Ureter (tissue), 1 donor: ENCODE measurements at places on chromosomes 11 and 22. TPM values are rescaled to one million over a fixed set of nuclear protein-coding genes. Genes with fewer than 3 reads are reported as not detected.

- DNase-seq: no peak
Measured at GRCh38 chr11:79044201-79044600, 396.6 kb downstream of the TENM4 start.

GRCh38 chr22:22180738-22181285 is 63.8 kb upstream of the VPREB1 start:
- DNase-seq: no peak

DNA sequence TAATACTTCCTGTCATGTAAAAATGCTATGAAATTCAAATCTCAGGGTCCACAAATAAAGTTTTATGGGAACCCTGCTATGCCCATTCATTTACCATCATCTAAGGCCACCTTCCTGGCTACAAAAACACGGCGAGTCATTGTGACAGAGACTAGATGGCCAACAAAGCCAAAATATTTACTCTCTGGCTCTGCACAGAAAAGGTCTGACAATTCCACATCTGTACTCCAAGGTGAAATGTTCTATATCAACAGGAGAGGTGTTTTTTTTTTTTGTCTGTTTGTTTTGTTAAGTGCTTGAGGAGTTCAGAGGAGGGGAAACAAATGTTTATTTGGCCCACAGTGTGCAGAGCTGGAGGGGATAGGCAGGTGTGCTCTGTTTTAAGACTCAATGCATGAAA is 18.6 kb upstream of the TMA7B start:
- DNase-seq: no peak

DNA sequence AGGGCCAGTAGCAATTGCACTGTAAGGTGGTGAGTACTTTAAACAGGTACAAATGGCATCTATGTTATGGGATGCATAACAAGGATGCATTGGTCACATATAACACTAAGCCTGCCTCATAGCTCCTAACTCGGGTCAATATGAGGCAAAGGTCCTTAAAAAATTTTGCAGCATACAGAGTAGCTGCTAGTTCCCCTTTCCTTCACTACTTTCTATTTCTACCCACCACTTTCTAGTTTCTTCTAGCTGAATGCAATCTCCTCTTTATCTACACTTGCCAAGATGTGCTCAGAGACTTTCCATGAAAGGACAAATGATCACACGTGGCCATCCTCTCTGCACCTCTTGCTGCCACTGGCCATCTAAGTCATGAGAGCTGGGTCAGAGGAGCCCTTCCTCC is 9.8 kb downstream of the OR51F2 start:
- DNase-seq: no peak

GRCh38 chr22:49344161-49344560 is 483.5 kb downstream of the BRD1 start:
- no peak for DNase-seq

DNA sequence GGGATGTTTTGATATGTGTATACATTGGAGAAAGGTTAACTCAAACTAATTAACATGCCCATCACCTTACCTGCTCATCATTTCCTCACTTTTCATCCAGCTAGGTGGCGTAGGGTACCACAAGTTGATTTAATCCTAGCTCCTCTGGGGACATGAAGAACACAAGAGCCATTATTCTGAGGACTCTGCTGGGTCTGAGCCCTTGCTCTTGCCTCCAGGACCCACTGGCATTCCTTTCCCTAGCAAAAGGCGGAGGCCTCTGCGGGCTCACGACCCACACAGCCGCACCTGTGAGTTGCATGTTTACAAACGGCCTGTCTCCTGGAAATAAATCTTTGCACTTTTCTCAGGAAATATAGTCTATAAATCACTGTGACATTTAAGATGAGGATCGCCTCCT is 871.9 kb downstream of the TBC1D22A start:
- no peak for DNase-seq

DNA sequence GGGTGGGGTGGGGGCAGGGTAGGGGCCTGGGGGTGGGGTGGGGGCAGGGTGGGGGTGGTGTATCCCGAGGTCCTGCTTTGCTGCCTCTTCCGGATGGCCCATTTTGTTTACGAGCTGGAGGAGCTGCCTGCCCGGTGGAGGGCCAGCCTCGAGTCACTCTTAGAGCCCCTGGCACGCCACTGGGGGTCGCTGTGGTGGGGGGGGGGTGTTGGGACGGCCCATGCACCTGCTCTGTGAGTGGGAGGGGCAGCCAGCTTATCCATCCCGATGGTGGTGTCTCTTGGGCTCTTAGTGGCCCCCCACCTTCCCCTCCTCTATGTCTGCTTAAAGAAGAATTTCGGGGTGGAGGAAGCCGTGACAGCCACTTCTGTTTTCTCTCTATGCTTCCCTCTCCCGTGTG is 24.6 kb downstream of the MRGPRD start:
- no peak for DNase-seq

The TRIM5 gene
- total RNA-seq: 34.5 TPM

The PRG2 gene
- total RNA-seq: 0.55 TPM

The RTN4R gene
- 1.3 TPM for total RNA-seq

The HARBI1 gene
- 4.8 TPM for total RNA-seq
